ENCODE measurements at places on chromosomes 7 and 10. TPM values are rescaled to one million over a fixed set of nuclear protein-coding genes. Genes with fewer than 3 reads are reported as not detected.

GRCh38 chr7:142104550-142105527, 6.7 kb upstream of the MGAM2 start:
- no peak for DNase-seq
- no peak overlapping the region for H3K4me3 ChIP-seq
- no peak overlapping the region for H3K27ac ChIP-seq
- no peaks in the 10 kb centered on the region for H3K27me3 ChIP-seq

DNA sequence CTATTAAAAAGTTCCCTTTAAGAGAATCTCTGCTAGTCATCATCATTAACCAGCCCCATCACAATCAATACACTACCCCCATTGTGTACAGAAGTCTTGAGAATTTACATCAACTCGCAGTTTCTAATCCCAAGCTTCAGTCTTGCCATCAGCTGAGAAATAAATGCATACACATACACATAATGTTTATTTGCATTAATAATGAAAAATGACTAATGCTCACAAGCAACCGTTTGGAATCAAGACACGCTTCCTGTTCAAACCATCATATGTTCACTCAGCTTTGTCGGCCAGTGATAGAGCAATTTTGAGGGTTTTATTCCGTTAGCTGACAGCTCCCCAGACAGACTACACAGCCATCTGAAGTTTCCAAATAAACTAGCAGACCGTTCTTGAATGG, 287.1 kb downstream of the SFMBT2 start:
- peaks cover 8% of the 10 kb centered on the region for H3K4me1 ChIP-seq
- no peaks in the 10 kb centered on the region for H3K27me3 ChIP-seq
- H3K36me3 ChIP-seq: no peaks in the 10 kb centered on the region
- no peak for DNase-seq
- H3K4me3 ChIP-seq: no peak overlapping the region
- H3K27ac ChIP-seq: no peak overlapping the region

DNA sequence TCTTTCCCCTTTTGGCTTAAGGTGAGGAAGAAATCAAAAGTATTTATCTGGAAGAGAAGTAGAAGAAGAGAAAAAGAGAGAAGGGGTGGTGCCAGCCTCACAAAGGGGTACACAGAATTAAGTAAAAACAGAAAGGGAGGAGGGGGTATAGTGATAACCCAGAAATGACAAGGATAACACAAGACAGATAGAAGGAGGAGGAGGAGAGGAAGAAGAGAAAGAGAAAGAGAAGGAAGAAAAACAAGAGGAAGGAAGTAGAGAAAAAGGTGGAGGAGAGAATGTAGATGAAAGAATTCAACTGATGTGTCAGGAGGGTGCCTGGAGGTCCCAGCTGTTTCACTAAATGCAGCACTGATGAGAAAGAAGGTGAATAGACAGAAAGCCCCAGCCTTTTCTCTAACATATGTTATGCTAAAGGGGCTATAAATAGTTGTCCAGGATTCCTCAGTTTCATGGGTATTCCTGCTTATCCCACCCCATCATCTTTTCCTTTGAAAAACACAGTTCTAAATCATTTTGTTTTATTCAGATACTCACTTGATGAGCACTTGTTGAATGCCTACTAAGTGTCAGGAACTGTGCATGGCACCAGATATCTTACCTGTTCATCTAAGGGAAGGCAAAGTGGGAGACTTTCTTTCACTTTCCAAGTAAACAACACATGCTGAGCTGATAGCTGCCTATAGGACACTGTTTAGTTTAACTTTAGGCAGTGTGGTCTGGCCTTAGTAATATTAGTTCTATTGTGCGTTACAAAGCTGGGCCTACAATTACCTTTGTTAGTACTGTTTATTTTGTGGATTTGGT, 8.0 kb downstream of the SEMA3E start:
- no peaks in the 10 kb centered on the region for H3K27me3 ChIP-seq
- no peaks in the 10 kb centered on the region for H3K4me1 ChIP-seq
- H3K36me3 ChIP-seq: no peaks in the 10 kb centered on the region
- no peak overlapping the region for H3K4me3 ChIP-seq
- no peak overlapping the region for H3K27ac ChIP-seq
- no peak for DNase-seq

DNA sequence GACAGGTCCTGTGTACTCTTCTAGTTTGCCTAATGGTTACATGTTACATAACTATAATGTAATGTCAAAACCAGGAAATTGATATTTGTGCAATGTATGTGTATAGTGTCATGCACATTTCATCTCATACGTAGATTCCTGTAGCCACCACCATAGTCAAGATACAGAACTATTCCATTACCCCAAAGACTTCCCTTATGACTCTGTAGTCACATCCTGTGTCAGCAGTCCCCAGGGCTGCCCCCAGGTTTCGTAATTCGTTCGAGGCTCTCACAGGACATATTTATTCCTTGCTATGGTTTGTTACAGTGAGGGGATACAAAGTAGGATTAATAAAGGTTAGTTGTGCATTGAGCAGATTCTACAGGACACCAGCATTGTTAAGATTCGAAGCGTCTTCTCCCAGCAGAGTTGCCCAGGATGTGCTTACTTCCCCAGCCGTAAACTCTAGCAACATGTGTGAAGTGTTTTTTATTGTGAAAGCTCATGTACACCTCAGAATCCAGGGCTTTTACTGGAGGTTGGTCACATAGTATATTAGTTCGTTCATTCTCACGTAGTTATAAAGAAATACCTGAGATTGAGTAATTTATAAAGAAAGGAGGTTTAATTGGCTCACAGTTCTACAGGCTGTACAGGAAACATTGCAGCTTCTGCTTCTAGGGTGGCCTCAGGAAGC, 18.6 kb downstream of the RABGEF1 start:
- H3K4me3 ChIP-seq: no peak overlapping the region
- peaks cover 42% of the 10 kb centered on the region for H3K4me1 ChIP-seq
- H3K36me3 ChIP-seq: no peaks in the 10 kb centered on the region
- H3K27ac ChIP-seq: peak overlapping the region; percentile 61

The HABP2 gene
- total RNA-seq: not detected

All from natural killer cell (primary cell).